Hair follicle dermal papilla cell (primary cell): ENCODE measurements at places on chromosomes 5 and 9. TPM values are rescaled to one million over a fixed set of nuclear protein-coding genes. Genes with fewer than 3 reads are reported as not detected.

Gene FAM78A
- total RNA-seq, result 0.49 and 0.73 TPM in 2 replicates

Gene KIF27
- total RNA-seq, result 3.9 TPM in 2 replicates

Gene KLF4
- total RNA-seq, result 6.2 and 8.4 TPM in 2 replicates

Gene KCNMB1
- total RNA-seq, result under 0.01 and 0.12 TPM in 2 replicates

Gene ACTBL2
- total RNA-seq, result not detected in 2 replicates

Gene CCL28
- 6.0 and 6.7 TPM in 2 replicates for total RNA-seq

Gene S1PR3
- total RNA-seq, result 18.0 and 26.3 TPM in 2 replicates

Gene ARID3C
- total RNA-seq, result 0.12 and 0.32 TPM in 2 replicates

Gene MARCOL
- not detected in 2 replicates for total RNA-seq

Gene PCDHGA2
- 4.2 and 6.0 TPM in 2 replicates for total RNA-seq

Gene NREP
- 104 and 129 TPM in 2 replicates for total RNA-seq

Gene F2R
- 34.7 and 51.2 TPM in 2 replicates for total RNA-seq

Gene GCNT4
- total RNA-seq, result 19.5 and 24.8 TPM in 2 replicates
